SIG-M5 (cell line): ENCODE measurements at places on chromosomes 12 and 14.

DNA sequence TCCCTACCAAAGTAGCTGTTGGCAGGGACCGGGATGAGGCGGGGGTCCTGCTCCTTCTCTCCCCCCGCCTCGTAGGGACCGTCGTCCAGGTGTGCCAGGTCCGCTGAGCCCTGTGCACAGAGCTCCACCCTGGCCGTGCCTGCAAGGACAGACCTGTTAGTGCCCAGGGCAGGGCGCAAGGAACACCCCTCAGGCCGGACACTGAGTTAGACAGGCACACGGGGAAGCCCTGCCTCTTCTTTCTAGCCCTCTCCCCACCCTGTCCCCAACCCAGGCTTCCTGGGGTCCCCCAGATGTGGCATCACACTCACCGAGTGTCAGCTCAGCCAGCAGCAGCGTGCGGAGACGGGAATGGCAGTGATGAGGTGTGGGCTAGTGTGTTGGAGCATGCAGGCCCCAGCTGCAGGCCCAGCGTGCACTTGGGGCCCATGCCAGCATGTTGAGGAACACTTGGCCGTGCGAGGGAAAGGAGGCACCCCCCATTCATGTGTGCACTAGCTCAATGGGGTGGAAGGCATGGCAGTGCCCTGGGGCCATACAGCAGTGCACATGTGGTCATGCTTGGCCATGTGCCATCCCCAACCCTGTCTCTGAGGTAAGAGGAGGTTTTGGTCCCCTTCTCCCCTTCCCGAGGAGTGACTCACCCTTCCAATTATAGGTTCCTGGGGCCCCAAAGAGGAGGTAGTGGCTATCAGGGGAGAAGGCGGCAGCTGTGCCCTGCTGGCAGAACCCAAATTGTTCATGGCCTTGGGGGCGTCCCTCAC, 7.3 kb downstream of the ITGA7 start:
- peak; percentile 39 for DNase-seq

DNA sequence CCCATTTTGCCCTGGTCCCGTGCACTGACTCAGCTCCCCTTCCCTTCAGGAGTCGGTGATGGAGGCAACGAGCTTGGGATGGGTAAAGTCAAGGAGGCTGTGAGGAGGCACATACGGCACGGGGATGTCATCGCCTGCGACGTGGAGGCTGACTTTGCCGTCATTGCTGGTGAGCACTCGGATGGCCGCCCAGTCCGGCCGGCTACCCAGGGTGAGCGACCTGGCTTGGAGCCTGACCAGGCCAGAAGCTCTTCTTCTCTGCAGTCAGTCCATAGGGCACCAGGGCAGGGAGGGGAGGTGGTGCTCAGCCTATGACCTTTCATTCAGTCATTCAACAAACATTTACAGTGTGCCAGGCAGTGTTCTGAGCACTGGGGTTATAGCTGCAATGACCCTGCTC, 39.8 kb downstream of the GPR68 start:
- DNase-seq: no peak

DNA sequence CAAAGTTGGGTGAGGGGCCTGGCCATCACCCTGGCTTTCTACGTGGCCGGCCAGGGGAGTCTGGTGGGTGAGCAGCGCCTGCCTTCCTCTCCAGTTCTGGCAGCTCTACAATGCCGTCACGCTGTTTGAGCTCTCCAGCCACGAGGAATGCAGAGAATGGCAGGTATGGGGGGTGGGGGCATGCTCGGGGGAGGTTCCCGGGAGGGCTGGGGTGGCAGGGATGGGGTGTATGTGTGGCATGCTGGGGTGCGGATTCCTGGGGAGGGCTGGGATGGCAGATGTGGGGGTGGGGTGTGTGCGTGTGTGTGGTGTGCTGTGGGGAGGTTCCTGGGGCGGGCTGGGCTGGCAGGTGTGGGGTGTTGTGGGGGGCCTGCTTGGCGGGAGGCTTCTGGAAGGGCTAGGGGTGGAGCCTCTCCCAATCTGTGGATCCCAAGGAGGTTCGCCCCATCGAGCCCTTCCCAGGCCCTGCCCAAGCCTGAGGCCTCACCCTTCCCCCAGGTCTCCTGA, 18.5 kb downstream of the RHOF start:
- no peak for DNase-seq

- no peak for DNase-seq
Measured at GRCh38 chr12:49643135-49643534, 19.8 kb downstream of the PRPF40B start.

- DNase-seq: no peak
Measured at GRCh38 chr12:87656311-87656710, 372.9 kb downstream of the C12orf50 start.

- no peak for DNase-seq
Measured at GRCh38 chr12:46664761-46665287, 161.0 kb downstream of the SLC38A4 start.

- no peak for DNase-seq
Measured at GRCh38 chr14:77782202-77782601, 17.7 kb upstream of the ADCK1 start.

DNA sequence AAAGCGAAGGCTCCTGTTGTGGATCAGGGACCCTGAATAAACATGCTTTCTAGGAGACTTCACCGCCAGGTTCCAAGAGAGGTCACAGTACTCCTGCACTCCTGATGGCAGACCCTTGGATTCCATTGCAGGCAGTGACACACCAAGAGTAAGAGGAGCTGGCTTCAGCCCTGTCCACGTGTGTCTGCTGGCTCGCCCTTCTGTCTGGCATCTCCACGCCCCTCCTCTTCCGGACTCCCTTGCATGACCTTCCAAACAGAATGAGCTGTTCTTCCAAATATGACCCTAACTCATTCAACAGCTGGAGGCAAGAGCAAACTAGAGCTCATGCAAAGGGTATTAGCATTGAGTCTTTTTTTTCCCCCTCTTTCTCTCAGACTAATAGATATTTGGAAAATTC, 233.0 kb upstream of the PLEKHG7 start:
- DNase-seq: no peak

DNA sequence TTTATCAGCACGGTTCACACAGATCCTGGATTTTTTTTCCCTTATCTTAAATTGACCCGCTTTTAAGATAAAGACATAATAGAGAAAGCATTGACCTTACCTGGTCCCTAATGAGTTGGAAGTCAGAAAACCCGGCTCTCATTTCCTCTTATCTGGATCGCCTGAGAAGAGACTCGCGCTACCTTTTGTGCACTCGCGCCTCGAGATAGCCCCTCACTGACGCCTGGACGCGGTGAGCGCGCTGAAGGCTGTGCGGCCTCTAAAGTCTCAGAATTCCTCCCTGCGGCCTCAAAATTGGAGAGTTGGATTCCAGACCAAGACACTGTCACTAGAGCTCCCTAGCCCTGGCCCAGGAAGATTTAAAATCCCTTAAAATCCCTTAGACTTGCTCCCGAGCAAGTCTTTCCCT, 7.0 kb downstream of the NKX2-1 start:
- DNase-seq: no peak

DNA sequence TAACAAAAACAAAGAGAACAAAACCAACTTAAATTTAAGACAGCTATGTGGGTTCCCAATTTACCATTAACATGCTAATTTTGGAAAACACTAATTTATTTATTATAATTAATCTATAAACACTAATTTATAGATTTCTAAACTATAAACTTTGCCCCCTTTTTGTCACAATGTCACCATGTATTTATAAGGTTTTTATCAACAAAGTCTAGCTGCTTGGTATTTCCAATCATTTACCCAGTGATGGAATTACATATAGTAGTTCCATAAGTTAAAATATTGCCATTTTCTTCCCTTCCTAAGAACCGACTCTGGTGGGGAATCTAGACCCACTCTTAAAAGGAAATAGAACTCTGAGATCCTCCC, 140.7 kb downstream of the PPM1H start:
- DNase-seq: no peak
